ENCODE measurements at places on chromosomes 11 and 22.

DNA sequence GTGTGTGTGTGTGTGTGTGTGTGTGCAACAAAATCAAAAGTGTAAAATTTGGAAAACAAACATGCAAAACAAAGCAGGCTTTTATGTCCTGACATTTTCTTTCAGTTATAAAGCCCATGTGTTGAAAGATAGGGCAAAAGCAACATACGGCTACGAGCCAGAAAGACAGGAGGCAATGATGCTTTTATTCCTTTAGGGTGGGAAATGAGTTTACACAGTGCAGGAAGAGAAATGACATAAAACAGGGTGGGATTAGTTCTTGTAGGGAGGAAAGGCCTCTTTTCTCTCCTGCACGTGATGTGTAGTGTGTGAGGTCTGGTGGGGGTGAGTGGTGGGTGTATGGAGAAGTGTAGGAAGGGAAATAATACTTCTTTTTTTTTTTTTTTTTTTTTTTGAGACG is 29.4 kb downstream of the IL18 start:
- no peak for DNase-seq

- DNase-seq, result no peak
Measured at GRCh38 chr11:82776377-82776776, 42.7 kb upstream of the FAM181B start.

- DNase-seq, result no peak
Measured at GRCh38 chr11:2264366-2265053, 5.9 kb downstream of the ASCL2 start.

GRCh38 chr11:128894286-128894681 is 3.1 kb downstream of the KCNJ5 start:
- no peak for DNase-seq

DNA sequence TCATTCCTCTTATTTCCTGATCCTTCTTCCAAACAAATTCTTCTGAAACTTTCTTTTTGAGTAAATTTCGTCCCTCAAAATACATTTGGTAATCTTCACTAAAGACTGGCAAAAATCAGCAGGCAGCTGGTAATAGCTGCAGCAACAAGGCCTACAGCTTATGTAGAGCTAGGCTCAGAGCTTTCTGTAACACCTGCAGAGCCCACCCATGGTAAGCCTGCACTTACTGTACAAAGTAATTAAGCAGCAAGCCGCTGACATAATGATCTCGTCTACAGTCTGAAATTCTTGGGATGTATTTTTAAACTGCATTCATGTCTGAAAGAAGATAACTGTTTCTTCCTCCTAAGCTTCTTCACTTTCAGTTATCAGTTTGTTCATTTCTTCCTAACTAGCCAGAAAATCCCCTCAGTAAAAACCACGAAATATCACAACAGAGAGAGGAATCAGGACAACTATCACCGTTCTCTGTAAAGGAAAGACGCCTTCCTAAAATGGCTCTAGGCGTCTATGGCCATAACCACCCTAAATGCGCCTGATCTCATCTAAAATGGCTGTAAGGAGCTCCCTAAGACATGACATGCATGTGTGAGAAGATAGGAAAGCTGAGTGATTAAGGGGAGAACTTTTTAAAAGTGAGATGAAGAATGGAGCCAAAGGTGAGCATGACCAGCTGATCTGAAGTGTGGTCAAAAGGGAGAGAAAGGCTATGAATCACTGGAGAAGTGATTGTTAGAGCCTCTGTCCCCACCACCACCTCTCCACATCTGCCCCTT is 56.2 kb downstream of the DENND5A start:
- no peak for DNase-seq

GRCh38 chr11:77147668-77148321 is 19.7 kb downstream of the MYO7A start:
- DNase-seq, result no peak

GRCh38 chr11:71931245-71931602 is 2.4 kb downstream of the RNF121 start:
- no peak for DNase-seq

DNA sequence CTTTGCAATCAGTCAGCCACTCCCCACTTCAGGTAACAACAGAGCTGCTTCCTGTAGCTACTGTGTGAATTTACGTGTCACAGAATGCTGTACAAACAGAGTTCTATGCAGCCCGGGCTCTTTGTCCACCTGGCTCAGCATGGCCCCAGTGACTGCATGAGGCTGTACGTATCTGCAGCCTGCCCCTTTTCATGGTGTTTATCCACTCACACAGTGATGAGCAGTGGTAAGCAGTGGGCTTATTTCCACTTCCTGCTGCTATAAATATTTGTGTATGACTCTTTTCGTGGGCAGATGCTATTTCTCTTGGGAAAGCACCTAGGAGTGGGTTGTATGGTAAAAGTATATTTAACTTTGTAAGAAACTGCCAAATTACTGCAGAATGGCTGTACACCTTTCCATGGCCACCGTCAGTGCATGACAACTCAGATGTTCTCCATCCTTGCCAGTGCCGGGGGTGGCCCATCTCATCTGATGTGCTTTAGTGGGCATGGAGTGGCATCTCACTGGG is 43.3 kb downstream of the MYEOV start:
- DNase-seq, result no peak

- DNase-seq, result no peak
Measured at GRCh38 chr11:41872870-41873269, 413.4 kb upstream of the LRRC4C start.

Data from activated CD4-positive, alpha-beta T cell treated with anti-CD3 and anti-CD28 coated beads, Interleukin-2, amount 50 U/mL, for 24 hours (primary cell).